ENCODE measurements at places on chromosomes 1 and 21.

GRCh38 chr1:236982380-236982779 is 21.9 kb downstream of the MT1HL1 start:
- DNase-seq, result no peak

DNA sequence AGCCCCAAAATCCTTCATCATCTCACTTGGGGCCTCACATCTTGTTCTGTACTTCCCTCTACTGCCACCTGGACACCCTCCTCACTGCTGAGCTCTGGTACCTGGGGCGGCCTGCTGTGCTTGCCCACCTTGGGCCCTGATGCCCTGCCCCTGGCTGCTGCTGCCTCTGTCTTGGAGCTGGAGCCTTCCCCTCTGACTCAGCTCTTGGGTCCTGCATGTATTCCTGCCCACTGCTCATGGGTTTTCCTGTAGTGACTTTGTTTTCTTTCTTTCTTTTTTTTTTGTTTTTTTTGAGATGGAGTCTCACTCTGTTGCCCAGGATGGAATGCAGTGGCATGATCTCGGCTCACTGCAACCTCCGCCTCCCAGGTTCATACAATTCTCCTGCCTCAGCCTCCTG is 37.5 kb downstream of the TRAPPC10 start:
- DNase-seq, result no peak

DNA sequence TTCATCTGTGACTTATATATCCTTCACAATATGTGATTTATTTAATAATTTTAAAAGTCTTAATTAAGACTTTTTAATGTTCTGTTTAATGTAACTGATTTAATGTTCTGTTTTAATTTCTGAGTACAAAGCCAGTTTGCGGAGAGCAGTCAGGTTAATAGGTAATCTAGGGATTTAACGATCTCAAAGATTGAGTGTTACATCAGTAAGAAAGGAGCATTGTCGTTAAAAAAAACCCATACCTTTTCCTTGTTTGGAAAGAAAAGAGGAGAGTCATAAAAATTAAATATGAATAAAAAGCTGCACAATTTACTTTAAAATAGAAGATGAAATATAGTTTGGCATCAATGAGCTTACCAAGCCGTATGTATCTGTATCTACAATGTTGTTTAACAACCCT is 621.4 kb downstream of the KIF26B start:
- DNase-seq, result no peak

- DNase-seq, result no peak
Measured at GRCh38 chr1:64019818-64020217, 183.6 kb upstream of the UBE2U start.

DNA sequence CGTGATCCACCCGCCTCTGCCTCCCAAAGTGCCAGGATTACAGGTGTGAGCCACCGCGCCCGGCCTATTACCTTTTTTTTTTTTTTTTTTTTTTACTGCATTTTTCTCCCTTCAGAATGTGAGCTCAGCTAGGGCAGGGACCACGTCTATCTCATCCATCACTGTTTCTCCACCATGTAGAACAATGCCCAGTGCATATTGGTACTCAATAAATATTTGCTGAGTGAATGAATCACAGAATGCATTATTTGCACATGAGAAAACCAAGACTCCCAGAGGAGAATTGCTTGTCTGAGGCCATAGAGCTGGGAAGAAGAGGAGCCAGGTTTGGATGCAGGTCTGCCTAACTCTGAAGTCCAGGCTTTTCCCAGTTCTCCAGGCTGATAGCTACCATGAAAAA is 8.2 kb upstream of the SLC9A1 start:
- no peak for DNase-seq

- DNase-seq, result no peak
Measured at GRCh38 chr1:22470227-22470626, 18.6 kb downstream of the ZBTB40 start.

DNA sequence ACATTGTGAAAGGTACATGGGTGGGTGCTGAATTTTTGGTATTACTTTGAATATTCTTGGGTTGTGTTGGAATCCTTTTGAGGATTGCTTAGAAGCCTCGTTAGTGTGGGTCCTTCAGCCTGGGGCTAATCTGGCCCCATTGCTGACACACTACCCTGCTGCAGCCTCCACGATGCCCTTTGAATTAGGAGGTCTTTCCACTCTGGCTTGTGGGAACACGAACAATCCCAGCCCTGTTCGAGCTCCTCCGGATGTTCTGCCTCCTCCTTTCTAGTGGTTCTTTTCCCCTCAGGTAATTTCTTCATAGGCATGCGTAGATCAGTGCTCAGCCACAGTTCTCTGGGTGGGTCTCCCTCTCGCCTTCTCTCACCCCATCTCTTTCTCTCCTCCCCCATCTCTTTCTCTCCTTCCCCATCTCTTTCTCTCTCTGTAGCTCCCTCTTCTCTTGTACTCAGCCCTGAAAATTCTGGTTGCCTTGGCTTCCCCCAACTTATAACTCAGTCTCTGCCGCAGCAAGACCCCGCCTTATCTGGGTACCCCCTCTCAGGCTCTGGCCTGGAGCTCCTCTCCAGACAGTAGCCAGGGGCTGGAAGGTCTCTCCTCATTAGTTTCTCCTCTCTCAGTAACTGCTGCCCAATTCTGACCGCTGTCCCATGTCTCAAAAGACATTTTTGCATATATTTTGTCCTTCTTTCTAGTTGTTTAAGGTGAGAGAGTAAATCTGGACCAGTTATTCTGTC is 46.0 kb upstream of the SLC19A1 start:
- no peak for DNase-seq

DNA sequence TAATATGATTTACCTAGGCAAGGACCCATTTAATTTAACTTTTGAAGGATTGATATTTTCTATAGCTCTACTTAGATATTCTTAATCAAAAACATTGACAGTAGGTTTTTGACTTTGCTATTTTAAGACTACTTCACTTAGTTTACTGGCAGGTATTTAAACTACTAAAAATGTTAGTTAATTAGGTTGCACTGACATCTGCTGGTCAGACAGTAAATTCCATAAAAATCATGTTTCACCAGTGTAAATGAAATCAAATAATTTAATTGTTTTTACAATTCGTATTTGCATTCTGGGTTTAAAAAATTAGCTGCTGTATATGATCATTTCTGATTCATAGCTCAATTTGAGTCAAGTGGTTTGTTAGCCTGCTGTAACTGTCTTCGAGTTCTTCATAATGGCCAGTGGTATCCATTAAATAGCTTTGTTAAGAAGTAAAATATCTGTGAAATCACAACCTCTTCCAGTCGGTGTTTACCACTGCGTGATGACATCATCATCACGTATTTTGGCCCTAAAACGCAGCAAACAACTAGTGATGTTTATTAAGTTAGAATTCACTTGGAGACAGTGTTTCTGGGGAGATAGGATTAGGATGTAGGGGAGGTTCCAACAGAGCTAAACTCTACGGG is 26.2 kb downstream of the EXTL2 start:
- DNase-seq, result no peak

GRCh38 chr1:94799206-94799605 is 21.0 kb upstream of the SLC44A3 start:
- no peak for DNase-seq

- no peak for DNase-seq
Measured at GRCh38 chr1:55894521-55894920, 679.4 kb upstream of the USP24 start.

DNA sequence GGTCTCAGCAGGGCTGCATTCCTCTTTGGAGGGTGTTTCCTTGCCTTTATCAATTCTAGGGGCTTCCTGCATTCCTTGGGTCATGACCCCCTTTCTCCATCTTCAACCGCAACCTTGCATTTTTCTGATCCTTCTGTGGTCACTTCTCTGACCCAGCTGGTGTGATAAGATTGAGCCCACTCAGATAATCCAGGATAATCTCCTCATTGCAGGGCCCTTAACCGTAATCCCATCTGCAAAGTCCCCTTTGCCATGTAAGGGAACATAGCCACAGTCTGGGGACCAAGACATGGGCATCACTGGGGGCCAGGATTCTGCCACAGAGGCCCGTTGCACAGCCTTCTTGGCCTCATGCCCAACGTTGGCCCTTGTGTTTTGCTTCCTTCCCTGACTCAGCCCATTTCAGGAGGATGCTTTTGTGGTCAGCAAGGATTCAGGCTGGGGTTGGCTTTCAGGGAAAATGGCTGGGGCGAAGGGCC is 35.0 kb upstream of the IL19 start:
- no peak for DNase-seq

GRCh38 chr1:24391882-24392603 is 21.5 kb downstream of the STPG1 start:
- DNase-seq, result peak; percentile 33

DNA sequence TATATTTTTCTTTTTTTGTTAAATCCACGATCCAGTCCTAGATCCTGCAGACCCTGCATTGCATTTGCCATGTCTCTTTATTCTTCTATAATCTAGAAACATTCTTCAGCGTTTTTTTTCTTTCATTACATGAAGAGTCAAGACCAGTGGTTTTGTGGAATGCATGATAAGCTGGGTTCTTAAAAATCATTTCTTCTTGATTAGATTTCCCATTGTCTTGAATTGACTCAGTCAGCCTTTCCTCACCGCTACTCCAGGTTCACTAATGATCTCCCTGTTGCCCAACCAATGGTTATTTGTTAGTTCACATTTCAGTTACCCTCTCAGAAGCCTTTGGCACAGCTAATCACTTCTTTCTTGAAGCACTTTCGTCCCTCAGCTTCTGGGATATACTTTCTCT is 25.2 kb downstream of the CHD1L start:
- DNase-seq, result no peak

DNA sequence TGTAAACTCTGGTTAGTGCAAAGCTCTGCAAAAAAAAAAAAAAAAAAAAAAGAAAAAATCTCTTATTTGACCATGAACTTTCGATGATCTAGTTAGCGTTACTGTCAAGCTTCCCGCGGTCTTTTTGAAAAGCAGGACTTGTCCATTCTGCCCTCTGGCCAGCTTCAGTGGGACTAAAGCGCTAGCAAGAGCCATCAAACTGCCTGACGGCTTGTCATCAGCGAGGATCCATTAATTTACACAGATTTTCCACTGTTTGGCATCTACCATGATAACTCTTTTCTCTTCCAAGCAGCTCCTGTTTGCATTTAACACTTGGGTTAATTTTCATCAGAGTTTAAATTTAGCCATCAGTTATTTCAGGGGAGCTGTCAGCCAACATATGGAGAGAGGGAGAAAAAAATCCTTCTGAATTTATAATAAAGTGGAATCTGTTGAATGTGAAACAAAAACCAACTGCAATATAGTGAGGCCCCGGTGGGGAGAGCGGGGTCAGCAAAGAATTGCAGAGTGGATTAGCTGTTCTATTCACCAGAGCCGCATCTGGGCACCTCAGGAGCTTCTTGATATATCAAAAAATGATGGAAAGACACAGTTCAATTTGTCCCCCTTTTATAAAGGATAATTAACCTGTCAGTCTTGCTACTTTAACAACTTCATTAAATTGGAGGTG is 298.2 kb downstream of the SPATA17 start:
- DNase-seq, result no peak

DNA sequence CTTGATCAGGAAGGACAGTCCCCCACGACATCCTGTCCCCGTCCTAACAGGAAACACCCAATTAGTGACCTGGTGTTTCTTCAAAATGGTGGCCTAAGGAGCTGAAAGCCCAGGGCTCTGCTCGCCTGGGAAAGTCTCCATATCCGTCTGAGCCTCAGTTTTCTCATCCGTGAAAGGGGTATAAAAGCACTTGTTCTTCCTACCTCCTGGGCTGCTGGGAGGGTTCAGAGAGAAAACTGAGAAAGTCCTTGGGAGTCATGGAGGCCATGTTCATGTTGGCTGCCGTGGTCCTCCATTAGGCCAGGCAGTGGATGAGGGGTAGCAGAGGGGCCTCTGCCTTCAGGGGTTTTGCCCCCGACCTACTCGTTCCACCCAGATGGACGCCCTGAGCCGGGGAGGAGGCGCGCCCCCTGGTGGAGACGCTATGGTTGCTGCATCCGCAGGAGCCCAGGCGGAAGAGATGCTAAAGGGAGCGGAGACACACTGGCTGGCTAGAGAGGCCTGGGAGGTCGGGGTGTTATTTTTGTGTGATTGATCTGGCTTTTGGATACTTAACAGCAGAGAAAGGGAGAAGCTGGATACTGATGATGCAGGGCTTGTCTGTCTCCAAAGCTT is 113.5 kb downstream of the PRDM2 start:
- no peak for DNase-seq

- no peak for DNase-seq
Measured at GRCh38 chr1:38134294-38134755, 87.7 kb upstream of the POU3F1 start.

GRCh38 chr1:60695716-60696171 is 386.6 kb upstream of the NFIA start:
- no peak for DNase-seq

- DNase-seq, result peak; percentile 2
Measured at GRCh38 chr1:75542818-75543570, 67.9 kb downstream of the SLC44A5 start.

GRCh38 chr1:246333855-246334254 is 173.2 kb downstream of the SMYD3 start:
- no peak for DNase-seq

DNA sequence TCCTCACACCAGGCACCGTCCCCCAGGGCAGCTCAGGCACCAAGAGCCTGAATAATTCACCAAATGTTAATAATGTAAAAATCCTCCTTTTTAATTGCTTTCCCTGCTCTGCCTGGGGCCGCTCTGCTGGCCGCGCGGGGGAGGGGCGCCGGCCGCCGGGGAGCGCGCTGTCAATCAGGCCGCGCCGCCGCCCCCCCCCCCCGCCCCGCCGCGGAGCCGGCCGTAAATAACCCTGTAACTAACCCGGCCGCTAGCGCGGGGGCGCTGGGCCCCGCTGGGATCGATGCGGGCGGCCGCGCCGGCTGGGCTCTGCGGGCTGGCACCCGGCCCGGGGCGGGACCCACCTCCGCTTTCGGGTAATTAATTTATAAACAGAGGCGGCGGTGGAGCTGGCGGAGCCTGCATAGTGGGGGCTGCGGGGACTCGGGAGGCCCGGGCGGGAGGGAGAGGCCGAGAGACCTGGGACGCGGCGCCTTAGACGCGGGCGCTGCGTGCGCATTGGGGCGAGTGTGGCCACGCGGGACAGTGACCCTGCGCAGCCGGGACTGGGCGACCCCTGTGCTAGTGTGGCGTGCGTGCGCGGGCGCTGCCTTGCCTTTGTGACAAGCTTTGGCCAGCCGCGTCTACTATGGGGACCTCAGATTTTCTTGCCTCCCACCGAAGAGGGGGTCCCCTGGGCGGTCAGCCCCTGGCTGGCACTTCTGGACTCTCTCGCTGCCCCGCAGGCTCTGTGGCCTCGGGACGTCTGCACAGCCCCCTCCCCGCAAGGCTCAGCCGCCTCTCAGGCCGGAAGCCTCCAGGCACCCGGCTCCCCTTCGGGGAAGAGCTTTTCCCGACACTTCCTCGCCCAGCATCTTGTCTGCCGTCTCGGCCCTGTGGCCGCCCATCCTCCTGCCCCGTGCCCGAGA is 16.6 kb downstream of the SAMD11 start:
- DNase-seq, result no peak

- no peak for DNase-seq
Measured at GRCh38 chr1:6953216-6953615, 168.0 kb downstream of the CAMTA1 start.

- DNase-seq, result no peak
Measured at GRCh38 chr21:18411565-18411964, 8.0 kb upstream of the TMPRSS15 start.

All from SW 1271 (cell line).